Central memory CD4-positive, alpha-beta T cell (primary cell): ENCODE measurements at places on chromosomes 7 and 10.

DNA sequence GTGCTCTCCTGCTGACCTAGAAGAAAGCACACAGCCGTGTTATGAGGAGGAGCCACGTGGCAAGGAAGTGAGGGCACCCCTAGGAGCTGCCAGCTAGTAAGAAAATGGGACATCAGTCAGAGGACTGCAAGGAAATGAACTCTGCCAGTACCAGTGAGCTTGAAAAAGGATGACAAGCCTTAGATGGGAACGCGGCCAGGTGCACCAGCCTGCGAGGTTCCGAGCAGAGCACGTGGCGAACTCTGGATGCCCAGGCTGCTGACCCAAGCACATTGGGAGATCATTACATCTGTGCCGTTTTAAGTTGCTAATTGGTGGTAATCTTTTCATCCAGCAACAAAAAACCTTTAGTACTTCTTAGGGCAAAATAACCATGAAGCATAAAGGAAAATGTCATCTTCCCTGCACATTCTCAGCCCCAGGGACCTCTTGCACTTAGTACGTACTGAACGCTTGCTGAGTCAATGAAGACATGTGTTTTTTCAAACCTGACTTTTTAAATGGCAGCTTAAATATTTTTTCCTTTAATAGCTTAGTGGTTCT is 69.4 kb downstream of the AMZ1 start:
- no peak for DNase-seq

- DNase-seq = no peak
Observed at GRCh38 chr7:29190349-29191045, 4.1 kb upstream of the CHN2 start.

DNA sequence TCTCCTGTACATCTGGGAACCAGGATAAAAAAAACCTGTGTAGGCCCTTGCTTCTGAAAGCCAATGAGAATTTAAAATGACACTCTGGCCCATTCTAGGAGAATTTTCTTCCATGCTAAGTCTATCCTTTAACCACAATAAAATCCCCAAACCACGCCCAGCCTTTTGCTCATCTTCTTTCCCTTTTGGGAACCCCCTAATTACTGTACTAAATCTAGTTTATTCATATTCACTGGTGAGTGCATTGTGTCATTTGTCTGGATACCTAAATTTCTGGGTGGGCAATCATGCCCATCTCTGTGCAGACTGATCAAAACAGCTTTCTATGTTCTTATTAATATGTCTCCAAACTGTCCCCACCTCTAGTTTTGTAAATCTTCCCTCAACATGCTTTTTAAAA is 11.7 kb upstream of the CDK14 start:
- DNase-seq = no peak

GRCh38 chr7:45897042-45897690 is 8.9 kb downstream of the IGFBP1 start:
- no peak for DNase-seq

DNA sequence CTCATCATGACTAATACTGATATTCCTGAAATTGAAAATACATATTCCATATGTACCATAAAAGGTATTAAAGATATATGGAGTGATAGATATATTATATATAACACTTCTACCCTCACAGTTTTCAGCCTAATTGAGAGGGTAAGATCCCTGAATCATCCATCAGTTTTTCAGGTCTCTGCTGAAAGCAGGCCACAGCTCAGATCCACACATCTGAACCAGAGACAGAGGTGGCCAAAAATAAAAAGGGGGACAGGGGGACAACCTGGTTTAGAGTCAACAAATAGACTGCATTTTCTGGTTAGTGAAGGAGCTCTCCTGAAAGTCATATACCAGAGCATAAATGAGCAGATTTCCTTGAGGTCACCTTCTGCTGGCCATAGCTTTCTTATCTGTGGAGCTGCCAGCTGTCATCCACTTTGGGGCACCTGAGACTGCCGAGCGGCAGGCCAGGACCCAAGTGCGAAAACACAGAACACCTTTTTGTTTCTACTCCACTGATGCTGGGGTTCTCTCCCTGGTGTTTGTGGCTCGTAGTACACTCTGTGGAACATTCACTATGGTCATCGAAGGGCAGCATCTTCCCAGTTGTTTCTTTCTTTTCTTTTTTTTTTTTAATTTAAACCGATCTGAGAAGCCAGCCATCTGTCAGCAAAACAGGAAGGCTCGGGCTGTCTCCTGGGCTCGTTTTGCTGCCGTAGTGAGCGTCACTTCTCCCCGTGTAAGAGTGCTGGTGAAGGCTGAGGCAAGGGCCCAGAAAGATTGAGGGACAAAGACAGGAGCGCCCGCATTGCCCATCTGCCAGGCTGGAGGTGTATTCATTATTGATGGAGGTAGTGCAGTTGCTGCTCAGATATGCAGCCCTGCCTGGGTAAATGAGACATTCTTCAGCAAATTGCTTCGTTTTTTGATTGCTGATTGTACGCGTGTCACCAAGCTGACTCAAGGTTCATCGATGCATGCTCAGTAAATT is 13.5 kb downstream of the IKZF1 start:
- no peak for DNase-seq

GRCh38 chr7:121019018-121019417 is 30.5 kb downstream of the CPED1 start:
- no peak for DNase-seq

DNA sequence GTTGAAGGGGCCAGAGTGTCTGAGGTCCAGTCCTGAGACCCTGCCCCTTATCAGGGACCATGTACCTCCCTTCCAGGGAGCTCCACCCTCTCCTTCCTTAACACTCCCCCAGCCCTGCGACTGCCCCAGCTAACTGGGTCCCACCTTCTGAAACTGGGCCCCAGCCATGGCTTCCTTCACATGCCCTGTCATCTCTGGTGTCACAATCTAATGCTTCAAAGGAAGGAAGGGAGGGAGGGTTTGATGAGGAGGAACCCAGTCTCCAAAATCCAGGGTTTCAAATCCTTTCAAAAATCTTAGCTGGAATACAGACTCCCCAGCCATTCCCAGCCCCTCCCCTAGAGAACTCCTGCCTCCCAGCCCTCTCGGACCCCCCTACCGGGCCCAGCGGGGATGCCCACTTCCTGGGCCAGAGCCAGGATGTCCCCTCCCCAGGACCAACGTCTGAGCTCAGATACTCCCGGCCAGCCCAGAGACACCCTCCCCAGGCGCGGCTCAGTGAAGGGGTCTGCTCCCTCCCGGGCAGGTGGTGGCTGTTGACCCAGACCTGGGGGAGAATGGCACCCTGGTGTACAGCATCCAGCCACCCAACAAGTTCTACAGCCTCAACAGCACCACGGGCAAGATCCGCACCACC is 18.0 kb downstream of the C10orf105 start:
- no peak for DNase-seq

DNA sequence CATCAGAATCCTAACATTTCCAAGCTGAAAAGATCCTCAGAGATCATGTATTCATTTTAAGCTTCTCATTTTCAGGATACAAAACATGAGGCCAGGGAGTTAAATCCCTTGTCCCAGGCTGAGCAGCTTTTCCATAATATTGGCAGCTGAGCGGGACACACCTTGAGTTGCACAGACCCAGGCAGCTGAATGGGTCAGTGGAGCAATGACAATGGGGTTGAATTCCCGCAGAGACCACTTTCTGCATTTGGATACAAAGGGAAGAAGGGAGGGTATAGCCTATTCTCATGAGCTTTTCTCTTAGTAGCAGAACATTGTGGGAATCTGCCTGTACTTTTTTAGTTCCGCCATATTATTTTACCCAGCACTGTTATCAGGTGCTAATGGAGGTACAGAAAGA is 49.5 kb downstream of the PRR15 start:
- no peak for DNase-seq

GRCh38 chr7:129797214-129797789 is 155.5 kb downstream of the UBE2H start:
- no peak for DNase-seq

DNA sequence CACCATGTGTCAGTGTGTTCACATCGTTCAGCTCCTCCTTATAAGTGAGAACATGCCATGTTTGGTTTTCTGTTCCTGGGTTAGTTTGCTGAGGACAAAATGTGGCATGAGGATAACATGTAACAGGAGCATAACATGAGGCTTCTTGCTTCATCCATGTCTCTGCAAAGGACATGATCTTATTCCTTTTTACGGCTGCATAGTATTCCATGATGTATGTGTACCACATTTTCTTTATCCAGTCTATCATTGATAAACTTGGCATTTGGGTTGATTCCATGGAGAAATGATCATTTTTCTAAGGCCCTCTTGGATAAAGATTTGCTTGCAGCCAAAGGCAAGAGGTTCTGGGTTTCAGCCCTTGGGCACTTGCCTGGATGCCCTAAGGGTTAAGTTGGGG is 128.5 kb upstream of the ZEB1 start:
- DNase-seq = no peak

DNA sequence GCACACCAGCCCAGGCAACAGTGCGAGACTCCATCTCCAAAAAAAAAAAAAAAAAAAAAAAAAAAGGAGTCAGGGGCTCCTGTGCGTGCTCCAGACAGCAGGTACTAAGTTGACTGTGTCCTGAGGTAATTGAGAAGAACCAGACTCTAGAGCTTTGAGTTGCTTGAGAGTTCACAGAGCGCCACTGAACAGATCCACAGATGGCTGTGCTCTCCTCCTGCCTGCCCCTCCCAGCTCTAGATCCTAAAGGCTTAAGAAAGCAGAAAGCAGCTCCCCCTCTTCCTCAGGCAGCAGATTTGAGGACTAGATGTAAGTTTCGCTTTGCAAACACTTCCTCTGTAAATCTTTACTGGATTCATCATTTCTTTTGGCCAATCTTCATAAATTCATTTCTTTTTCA is 38.7 kb downstream of the SHH start:
- no peak for DNase-seq

DNA sequence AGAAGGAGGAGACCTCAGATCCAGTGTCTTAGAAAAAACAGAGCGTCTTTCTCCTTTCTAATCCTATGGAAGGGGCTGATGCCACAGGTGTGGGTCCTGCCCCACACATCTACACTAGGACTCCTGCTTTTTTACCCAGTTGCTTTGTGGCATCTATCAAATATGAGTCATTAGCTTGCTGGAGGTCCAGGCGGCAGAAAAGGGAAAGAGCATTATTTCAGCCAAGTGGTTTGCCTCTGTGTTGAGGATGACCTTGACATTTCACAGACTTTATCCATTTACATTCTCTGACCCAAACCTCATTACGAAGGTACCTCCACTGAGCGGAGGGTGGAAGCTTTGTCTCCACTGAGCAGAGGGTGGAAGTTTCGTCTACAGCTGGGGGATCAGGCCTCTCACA is 308.4 kb upstream of the KLF6 start:
- no peak for DNase-seq

- DNase-seq = no peak
Observed at GRCh38 chr7:47093320-47094234, 488.3 kb downstream of the TNS3 start.

- no peak for DNase-seq
Observed at GRCh38 chr7:2289621-2290020, 24.6 kb downstream of the SNX8 start.

- no peak for DNase-seq
Observed at GRCh38 chr7:157041514-157042277, 31.2 kb upstream of the MNX1 start.

DNA sequence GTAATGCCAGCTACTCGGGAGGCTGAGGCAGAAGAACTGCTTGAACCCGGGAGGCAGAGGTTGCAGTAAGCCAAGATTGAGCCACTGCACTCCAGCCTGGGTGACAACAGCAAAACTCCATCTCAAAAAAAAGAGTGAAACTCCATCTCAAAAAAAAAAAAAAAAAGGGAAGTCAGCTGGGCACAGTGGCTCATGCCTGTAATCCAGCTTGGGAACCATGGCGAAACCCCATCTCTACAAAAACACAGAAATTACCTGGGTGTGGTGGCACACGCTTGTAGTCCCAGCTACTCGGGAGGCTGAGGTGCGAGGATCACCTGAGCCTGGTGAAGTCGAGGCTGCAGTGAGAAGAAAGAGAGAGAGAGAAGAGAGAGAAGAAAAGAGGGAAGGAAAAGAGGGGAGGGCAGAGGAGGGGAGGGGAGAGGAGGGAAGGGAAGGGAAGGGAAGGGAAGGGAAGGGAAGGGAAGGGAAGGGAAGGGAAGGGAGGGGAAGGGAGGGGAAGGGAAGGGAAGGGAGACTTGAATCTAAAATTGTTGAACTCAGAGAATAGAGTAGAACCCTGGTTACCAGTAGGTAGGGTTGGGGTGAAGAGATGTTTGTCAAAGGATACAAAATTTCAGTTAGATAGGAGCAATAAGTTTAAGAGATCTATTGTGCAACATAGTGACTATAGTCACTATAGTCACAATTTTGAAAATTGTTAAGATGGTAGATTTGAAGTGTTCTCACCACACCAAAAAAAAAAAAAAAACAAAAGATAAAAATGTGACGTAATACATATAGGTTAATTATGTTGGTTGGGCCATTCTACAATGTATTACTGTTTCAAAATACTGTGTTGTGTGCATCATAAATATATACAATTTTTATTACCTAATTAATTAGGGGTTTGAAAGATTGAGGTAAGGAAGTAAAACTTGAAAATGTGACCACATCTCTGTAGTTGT is 2.5 kb downstream of the SLC16A9 start:
- no peak for DNase-seq

- no peak for DNase-seq
Observed at GRCh38 chr7:151897951-151898686, 21.2 kb upstream of the PRKAG2 start.

DNA sequence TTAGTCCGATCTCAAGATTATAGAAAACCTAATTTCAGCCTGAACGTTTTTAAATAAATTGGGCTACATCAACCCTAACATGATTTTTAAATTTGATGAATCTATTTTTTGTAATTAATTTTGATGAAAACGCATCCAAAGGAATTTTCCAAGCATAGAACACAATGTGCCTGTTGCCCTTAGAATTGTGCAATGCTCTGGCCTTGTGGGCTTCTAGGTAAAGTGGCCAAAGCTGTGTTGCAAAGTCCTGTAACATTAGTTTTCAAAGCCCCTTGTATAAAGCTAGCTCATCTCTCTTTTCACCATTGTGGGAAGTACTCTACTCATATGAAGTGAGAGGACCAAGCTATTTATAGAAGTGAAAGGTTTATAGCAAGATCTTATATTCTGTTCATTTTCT is 138.4 kb upstream of the PRPS1L1 start:
- no peak for DNase-seq

DNA sequence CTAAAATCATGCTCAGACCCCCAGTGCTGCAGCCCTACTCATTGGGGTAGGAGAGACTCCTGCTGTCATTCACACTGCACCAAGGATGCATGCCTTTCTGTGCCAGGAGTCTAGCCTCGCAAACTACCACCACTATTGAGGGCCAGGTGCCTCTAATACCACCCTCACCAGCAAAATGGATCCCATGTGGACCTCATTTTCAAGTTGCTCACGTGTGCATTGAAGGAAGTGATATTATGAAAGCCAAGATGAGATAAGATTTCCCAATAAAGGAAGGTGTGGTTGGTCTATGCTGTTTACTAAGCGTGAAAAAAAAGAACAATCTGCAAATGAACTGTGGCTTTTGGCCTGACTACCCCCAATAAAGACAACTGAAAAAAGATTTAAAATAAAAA is 7.2 kb upstream of the LAMTOR4 start:
- no peak for DNase-seq
